ENCODE measurements at places on chromosomes 3 and 15. TPM values are rescaled to one million over a fixed set of nuclear protein-coding genes. Genes with fewer than 3 reads are reported as not detected.

GRCh38 chr3:143271136-143271535 is 151.6 kb downstream of the CHST2 start:
- no peak for DNase-seq

GRCh38 chr3:50289130-50289529 is 3.1 kb downstream of the IFRD2 start:
- DNase-seq: no peak

GRCh38 chr3:128933213-128933921 is 53.9 kb downstream of the ACAD9 start:
- no peak for DNase-seq

DNA sequence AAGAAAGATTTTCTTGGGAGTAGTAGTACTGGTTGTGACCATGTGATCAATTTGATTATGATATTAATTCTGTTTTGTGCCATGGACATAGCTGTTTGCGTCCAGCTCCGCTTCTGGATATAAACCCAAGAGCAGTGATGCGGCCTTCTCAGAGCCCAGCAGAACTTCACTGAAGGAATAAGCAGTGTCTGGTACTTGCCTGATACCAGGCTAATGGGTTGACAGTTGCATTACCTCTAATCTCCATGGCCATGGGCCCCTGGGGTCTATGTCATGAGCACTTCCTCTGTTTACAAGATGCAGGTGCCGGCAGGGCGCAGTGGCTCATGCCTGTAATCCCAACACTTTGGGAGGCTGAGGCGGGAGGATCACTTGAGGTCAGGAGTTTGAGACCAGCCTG is 36.3 kb upstream of the RAB6B start:
- DNase-seq: no peak

- DNase-seq: no peak
These were observed 69.2 kb downstream of the MEIS2 start for GRCh38 chr15:37031198-37031597.

DNA sequence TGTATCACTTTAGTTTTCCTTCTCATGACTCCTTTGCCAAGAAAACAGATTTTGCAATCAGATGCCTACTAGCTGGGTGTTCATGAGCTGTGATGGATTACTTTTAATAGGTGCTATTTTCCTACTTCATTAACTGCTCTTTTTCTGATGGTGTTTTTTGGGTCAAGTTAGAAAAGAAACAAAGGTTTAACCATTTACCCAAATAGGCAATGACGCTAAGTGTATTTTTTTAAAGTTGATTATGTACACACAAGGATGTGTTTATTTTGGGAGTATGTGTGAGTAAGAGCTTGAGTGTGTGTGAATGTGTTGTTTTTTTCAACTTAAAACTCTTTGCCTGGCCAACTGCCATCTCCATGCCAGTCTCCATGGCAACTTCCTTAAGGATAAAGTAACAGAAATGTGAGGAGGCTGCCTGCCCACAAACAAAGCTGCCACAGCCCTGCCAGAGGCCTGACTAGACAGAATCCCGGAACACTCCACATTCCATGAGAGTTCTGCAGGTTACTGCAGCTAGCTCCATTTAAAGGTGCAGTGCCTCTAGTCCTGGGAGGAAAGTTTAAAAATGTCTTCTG is 215.6 kb upstream of the RBMS3 start:
- no peak for DNase-seq

DNA sequence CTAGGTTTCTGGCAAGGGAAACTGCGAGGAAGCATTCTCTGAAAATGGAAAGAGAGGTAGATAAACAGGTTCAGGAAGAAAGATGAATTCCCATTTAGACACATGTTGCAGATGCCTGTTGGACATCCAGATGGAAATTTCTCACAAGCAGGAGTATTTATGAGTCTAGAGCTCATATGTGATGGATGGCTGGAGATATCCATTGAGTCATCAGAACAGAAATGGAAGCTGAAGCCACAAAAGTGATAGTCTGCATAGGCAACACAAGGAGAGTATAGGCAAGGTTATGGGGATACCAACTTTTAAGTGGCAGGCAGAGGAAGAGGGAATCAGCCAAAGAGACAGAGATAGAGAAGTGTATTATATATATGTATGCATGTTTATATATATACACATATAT is 6.3 kb upstream of the RAMAC start:
- no peak for DNase-seq

- no peak for DNase-seq
These were observed at the start of gene WNT5A for GRCh38 chr3:55486857-55487380. Gene WNT5A (minus strand): TSS chr3:55487306. CDS start chr3:55486985, 321 bp downstream.

DNA sequence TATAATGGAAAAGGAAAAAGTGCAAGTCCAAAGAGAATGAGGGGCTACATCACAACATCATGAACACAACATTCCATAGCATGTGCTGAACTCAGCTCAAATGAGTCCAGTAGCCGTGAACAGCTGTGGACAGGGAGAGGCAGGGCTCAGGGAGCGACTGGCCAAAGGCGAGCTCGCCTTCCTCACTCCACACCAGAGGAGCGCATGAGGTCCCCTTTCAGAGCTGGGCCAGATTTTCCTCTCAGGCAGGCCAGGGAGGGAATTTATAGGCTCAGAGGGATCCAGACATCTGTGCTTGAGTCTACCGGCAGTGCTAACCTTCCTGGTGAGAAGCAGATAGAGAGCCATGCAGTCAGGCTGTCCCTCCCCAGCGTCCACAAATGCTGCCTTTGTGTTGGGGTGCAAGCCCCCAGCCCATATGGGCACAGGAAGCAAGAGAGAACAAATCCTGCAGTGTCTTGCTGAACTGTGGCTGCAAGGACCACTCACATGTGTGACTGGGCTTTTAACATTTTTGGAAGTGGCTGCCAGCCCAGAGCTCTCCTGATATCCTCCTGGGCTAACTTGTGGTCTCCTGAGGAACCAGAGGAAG is 32.5 kb downstream of the ARHGEF3 start:
- no peak for DNase-seq

GRCh38 chr15:38883987-38884386 is 319.4 kb upstream of the RASGRP1 start:
- DNase-seq: no peak

DNA sequence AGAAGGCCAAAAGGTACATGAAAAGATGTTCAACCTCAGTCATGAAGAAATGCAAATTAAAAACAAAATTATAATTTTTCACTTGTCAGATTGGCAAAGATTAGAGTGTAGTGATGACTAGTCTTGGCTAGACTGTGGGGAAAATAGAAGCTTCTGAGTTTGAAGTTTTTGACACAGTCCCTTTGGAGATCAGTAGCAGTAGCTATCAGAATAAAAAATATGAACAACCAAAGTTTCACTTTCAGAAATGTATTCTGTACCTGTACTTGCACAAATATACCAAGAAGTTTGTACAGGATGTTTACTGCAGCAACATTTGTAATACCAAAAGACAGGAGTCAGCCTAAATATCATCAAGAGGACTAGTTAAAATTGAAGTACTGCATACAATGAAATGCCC is 14.1 kb downstream of the ATP2C1 start:
- DNase-seq: no peak

GRCh38 chr3:59316688-59317275 is 267.0 kb upstream of the CFAP20DC start:
- no peak for DNase-seq

- DNase-seq: peak; percentile 82
These were observed 9.8 kb downstream of the ONECUT1 start for GRCh38 chr15:52780172-52780980.

DNA sequence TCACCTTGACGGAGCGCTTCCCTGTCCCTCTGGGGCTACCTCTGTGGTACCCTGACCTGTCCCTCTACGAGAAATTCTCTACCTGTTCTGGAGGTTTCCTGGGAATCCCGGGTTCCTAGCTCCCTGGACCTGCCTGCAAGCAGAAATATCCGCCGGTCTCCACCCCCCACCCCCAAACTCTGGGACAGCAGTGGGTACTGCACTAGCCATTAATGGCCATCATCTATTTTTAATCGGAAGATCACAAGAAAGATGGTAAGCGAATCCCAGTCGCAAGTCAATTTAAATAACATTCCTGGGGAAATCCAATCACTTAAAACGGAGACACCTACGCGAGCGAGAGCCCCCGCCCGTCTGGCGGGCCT is 429 bp upstream of the C3orf80 start:
- no peak for DNase-seq

The TMCO5A gene
- not detected for total RNA-seq

The A4GNT gene
- not detected for total RNA-seq

The ASB14 gene
- total RNA-seq: not detected

The POC1A gene
- total RNA-seq: 23.4 TPM

The SUCLG2 gene
- total RNA-seq: 58.2 TPM

The SERPINI2 gene
- not detected for total RNA-seq

The CCRL2 gene
- total RNA-seq: 1.0 TPM

The HTR3E gene
- total RNA-seq: not detected

The UROC1 gene
- not detected for total RNA-seq

The INKA1 gene
- 0.70 TPM for total RNA-seq

The ZNF197 gene
- 11.6 TPM for total RNA-seq
